Stimulated activated CD4-positive, alpha-beta T cell treated with anti-CD3 and anti-CD28 coated beads, Interleukin-4, amount 100 ng/mL, for 24 hours (primary cell): ENCODE measurements at places on chromosomes 7 and 10.
A peak's percentile ranks its signal among the peaks of the same experiment; 100 is the strongest.

DNA sequence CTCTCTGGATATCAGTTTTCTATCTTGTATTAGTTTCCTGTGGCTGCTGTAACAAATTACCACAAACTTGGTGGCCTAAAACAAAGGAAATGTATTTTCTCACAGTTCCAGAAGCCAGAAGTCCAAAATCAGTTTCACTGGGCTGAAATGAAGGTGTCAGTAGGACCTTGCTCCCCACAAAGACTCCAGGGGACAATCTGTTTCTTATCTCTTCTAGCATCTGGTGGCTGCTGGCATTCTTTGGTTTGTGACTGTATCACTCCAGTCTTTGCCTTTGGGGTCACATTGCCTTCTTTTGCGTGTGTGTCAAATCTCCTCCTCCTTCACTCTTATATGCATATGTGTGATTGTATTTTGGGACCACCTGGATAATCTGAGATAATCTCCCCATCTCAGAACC lies 153.0 kb upstream of the PRPS1L1 start:
- DNase-seq: no peak

DNA sequence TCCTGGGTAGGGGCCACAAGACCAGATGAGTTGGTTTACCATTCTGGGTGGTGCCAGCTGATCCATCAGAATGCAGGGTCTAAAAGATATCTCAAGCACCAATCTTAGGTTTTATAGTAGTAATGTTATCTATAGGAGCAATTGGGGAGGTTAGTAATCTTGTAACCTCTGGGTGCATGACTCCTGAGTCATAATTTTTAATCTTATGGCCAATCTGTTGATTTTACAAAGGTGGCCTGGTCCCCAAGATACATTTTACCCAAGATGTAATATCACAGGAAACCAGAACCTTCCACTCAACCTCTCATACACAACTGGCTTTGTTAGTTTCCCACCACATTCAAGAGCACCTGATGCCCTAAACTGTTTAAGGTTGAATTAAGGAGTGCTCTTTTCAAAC lies 79.5 kb downstream of the C1GALT1 start:
- no peak for DNase-seq

DNA sequence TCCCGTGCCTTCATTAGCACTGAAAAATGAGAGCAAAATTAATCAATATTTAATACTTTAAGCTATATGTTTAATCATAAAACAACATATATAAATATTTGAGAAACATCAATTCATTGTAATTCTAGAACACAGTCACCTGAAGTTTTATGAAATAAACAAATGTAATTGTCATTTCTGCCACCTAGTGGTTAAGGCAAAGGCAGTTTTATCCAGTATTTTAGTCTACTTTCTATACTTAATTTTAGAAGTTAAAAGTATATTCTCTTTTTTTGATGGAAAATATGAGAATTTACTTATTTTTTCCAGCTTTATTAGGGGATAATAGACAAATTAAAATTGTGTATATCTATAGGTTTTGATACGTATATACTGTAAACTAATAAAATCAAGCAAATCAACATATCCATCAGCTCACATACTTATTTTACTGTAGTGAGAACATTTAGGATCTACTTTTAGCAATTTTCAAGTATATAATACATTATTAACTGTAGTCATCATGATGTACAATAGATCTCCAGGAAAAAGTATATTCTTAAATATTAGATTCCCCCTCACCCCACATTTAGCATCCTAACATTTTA lies 16.9 kb downstream of the PCGF6 start:
- DNase-seq: no peak

DNA sequence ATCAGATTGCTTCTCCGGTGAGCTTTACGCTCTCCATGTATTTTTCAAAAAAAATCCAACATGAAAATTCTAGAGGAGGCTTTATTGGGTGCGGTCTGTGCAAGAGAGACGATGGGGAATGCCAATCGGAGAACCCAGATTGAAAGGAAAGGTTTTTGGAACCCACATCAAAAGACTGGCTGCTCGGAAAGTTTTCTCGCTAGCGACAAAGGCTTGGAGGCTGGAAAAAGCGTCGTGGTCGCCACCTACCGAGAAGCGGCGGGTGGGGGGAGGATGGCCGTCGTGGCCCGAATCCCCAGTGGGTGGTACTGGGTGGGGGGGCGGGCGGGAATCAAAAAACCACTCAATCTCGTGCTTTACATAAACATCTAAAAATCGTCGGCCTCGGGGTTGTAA lies 1.1 kb upstream of the GTF2I start:
- DNase-seq: peak; percentile 69

DNA sequence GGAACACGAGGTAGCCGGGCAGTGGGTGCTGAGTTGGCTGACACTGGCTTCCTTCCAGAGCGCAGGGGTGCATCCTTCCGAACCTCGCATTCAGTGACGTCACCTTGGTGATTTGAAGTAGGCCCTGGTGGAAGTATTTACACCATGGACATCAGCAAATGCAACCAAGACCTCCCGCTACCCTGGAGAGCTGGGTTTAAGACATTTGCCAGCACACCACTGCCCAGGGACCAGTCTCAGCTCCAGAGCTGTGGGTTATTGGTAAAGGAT lies 106.4 kb upstream of the GPR26 start:
- DNase-seq: no peak

DNA sequence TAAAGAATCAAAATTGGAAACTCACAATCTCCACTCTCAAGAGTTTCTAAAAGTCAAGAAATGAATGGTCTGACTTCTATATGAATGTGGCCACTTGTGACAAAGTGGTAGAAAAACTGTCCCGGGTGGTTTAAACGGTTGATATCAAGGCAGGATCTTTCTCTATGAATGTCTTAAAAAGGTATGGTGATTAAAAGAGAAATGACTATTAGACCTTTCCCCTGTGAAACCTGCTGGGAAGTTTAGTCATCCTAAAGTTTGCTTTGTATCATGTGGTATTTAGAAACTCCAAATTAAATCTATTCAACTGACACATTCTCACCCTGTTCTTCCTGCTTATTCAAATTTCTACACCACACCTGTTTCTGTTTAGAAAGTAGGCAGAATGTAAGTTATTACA lies 492.5 kb downstream of the XPNPEP1 start:
- DNase-seq: no peak

GRCh38 chr7:112448891-112449290 lies 1.4 kb upstream of the IFRD1 start:
- DNase-seq: no peak

DNA sequence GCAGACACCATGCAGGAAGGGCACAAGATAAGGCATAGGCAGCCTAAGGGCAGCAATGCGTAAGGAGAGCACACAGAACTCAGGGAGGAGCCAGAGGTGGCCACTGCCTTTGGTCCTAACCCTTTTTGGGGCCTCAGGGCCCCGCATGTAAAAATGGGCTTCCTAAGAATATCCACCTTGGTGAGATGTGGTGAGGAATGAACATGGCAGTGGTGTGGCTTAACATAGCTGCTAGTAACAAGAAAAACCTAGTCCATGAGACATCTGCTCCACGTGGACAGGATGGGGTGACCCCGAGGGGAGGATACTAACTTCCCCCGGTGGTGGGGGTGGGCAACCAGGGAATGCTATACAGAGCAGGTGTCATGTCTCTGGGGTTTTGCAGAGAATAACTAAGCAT lies 18.0 kb downstream of the MAT1A start:
- no peak for DNase-seq
